T47D (cell line): ENCODE measurements at places on chromosomes 1 and 21.

DNA sequence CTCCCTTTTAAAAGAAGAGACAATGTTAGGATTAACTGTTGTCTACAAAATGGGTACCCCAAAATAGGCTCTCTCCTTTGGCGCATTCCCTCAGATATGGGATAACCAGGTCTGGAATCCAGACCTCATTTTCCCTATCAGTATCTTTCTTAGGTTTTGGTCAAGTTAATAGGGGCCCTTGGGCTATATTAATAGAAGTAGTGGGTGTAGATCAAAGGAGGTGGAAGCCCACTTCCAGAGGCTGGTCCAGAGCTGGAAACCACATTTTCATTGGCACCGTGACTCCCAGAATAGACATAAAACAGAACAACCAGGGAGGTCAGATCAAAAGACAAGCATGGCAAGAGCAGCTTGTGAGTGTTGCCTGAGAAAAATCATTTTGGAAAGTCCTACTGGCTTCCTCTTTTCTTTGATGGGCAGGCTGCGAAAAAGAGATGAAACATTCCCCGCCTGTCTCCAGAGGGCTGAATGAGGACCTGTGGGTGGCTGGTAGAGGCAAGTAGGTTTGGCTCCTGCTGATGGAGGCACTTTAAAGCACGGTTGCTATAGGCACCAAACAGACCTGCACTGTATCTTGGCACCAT lies 25.8 kb upstream of the KIF21B start:
- DNase-seq: no peak

DNA sequence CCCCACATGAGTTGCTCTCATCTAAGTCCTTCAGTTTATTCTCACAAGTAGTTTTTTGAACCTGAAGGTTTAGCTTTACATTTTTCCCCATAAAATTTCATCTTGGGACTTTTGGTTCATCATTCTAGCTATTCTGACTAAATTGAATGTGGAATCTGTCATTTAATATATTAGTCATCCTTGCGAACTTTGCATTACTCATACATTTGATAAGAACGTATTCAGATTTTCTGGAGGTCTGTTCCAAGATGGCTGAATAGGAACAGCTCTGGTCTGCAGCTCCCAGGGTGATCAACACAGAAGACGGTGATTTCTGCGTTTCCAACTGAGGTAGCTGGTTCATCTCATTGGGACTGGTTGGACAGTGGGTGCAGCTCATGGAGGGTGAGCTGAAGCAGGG lies 59.8 kb upstream of the CSF1 start:
- no peak for DNase-seq

DNA sequence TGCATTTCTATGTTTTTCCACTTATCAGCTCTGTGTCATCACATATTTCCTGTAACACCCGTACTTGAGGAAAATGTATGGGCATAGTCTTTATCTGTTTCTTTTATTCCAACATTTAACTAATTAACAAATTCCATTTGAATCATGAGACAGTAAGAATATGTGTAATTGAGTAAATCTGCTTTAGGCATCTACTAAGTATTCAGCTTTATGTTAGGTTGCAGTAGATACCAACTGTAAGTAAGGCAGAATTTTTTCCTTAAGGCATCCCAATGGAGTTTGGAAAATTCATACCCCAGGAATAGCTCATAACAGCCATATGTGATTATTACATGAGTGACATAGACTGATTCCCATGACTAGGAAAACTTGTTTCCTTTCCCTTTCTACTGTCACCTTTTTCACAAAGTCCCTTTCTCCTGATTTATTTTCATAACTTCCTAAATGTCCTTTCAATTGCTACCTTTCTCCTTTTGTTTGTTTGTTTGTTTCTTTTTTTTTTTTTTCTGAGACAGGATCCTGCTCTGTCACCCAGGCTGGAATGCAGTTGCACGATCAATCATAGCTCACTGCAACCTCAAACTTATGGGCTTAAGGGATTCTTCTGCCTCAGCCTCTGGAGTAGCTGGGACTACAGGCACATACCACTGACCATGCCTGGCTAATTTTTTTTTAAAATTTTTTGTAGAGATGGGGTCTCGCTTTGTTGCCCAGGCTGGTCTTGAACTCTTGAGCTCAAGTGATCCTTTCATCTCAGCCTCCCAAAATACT lies 59.8 kb upstream of the CACYBP start:
- DNase-seq: no peak

GRCh38 chr21:31659286-31659535 lies 282 bp upstream of the SOD1 start:
- DNase-seq: no peak

GRCh38 chr21:42433946-42434551 lies 30.3 kb downstream of the UBASH3A start:
- no peak for DNase-seq

DNA sequence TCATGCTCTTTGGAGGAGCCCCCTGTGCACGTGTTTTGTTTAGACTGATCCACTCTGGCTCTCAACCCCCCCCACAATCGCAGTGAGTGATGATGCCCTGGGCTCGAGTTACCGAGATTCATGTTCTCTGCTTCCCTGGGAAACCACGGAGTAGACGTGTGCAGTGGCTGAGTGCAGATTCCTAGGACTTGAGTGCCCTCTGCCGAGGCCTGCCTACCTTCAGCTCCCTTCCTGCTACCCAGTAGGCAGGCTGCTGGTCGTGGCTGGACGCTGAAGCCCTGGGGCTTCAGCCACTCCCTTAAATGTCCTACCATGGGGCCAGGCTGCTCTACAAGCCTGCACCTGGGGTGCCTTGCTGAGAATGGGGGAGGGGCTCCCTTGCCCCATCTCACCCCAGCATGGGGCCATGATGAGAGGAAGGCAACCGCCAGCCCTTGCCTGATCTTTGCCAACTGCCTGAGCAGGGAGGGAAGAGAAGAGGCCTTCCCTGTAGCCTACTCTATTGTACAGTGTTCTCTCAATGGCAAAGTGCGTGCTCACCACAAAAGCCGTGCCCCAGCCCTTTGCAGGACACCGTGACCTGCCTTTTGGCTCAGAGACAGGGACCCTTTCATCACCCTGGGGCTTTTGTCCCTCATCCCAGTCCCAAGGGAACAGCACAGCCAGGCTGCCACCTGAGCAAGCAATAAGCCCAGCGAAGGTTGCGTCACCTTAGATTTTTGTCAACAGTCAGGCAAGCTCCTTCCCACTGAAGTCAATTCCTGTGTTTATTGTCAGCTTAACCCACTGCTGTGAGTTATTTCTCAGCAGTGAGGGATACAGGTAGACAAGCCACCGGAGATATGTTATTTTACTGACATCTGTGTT lies 4.1 kb upstream of the GRIK3 start:
- peak; percentile 99 for DNase-seq

DNA sequence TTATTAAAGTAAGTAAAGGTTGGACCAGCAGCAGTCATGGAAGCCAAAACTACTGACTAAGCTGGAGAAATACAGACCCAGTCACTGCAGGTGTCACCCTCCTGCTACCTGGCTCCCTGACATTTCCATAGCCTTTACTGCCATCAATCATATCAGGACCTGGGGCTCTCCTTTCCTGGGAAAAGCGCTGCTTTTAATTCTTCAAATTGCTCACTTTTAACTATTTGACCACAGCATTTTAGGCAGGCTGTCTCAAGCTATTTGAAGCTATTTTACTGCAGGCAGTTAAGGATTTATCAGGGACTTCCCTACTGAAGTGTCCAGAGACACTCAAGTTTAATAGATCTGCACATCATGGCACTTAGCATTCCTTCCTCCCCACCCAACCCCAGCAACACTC lies 4.1 kb downstream of the IVL start:
- DNase-seq: no peak

DNA sequence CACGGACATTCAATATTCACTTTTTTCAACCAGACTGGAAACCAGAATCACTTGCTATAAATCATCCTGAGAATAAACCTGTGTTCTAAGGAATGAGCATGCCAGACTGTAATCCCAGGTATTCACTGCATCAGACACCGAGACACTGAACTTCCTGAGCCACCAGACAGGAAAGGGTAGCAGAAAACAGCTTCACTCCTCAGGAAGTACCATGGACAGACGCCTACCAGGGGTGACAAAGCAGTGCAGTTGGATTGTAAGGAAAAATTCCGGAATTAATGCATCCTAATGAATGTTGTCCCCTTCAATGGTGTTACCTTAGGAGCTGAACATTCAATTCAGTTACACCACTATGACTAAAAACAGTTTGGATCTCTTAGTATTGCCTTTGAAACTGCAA lies 156.1 kb downstream of the PIGK start:
- peak; percentile 26 for DNase-seq

GRCh38 chr1:183093786-183094298 lies 70.6 kb downstream of the LAMC1 start:
- DNase-seq: peak; percentile 78

DNA sequence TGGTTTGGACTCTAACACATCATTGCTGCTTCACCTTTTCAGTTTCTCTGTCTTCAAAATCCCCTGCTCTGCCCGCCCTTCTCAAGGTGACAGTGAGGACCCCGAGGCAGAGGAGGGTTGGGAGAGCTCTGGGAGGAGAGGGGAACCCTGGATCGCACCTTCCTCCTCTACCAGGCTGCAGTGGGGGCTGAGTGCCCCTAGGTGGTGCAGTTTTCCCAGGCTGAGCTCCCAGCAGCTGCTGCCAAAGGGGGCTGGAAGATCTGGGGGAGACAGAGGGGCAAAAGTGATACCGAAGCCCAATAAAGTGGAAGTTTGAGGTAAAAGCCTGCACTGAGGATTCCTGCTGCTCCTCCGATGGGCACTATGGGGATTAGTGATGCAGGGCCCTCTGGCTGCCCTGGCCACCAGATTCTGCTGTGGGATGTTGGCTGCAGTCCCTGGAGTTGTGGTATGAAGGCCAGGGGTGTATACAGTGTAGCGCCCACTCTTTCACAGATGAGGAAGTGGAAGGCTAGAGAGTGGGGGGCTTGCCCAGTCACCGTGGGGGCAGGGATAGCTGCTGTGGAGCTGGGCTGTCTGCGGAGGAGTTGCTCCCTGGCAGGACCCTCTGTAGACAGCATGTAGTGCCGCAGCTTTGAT lies 40.7 kb upstream of the SCMH1 start:
- peak; percentile 14 for DNase-seq

DNA sequence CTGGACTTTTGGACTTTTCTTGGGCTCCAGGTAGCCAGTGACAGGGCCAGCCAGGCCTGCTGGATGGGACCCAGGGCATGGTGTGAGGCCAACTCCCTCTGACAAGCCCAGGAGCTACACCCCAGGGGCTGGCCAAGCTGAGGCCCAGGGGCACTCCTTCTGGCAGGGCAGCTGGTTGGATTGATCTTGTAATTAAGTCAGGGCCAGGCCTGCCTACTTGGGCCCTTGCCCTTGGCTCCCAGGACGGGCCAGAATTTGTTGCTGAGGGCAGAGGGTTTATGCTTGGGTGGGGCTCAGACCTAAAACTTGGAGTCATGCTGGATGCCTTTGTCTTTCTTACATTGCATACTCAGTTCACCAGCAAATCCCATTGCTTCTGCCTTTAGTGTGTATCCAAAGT lies 20.7 kb downstream of the KCNA2 start:
- DNase-seq: no peak

- no peak for DNase-seq
Observed at GRCh38 chr1:98458511-98459485, 202.7 kb upstream of the SNX7 start.

DNA sequence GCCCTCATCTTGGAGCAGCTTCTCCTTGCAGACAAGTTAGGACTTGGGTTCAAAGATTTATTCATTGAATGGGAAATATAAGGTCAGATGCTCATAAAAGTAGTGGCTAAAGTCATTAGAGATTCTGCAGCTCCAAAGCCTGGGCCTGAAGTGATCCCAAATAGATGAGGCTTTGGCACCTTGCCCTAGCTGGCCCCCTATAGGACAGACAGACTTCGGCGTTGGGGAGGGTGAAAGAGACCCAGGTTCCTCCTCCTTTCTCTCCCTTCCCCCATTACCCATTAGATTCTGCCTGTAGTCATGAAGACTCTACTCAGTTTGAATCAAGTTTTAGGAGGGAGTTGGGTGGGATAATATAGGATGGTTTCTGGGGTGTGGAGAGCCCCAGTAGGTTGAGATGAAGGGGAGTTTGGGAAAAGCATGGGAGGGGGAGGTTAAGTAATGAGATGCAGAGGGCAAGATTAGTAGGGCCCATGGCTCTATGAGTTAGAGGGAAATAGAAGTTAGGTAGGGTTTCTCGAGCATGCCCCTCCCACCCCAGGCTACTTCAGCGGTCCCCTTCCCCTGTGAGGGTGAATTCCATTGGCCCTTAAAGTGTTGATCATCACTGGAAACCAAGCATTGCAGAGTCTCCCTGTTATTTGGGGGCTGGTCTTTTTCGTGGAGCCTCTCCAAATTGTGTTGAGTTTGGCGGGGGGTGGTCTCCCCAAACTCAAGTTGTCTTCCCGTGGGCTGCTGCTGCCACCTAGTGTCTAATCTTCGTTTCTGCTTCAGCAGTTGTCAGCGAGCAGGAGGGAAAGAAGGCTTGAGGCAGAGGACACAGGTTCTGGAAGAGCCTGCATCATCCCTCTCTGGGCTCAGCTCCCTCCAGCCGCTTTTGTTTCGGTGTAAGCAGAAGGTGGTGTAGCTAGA lies 2.1 kb upstream of the AHDC1 start:
- DNase-seq: peak; percentile 62

GRCh38 chr1:32349211-32349708 lies 13.0 kb downstream of the FAM229A start:
- DNase-seq: no peak

DNA sequence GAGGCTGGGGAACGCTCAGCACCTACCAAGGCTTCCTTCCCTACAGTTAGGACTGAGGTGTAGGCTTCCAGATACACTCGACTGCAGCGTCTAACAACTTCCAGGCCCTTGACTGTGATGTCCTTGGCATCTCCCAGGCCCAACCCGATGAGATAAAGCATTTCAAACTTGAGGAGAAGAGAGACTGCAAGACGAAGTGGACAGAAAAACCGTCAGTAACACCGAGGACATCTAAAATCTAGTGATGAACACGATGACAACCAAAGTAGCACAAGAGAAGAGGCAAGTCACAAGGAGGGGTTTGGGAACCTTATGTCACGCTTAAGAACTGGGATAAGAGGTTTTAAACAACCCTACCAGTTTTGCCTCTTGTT lies 314 bp downstream of the DPH5 start:
- DNase-seq: no peak

DNA sequence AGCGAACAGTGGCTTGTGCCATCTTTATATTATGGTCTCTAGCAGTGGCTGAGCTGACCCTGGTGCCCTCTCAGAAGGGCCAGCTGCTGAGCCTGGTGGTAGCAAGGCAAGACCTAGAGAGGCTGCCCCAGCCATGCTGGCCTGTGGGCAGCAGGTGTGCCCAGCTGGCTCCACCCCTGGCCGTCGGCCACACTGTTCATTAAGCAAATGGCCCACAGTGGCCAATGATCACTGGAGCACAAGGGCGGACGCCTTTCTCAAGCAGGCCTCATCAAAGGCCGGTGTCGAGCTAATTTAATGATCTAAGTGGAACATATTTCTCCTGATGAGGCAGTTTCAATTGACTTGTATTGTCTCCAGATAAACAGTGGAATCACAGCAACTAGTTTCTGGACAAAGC lies 89.4 kb downstream of the GRIK3 start:
- DNase-seq: no peak
